HTR-8/SVneo (cell line): ENCODE measurements at places on chromosomes 16 and 17.
A peak's percentile ranks its signal among the peaks of the same experiment; 100 is the strongest.

GRCh38 chr16:83482545-83483162 lies 325.1 kb upstream of the HSBP1 start:
- no peak for DNase-seq

DNA sequence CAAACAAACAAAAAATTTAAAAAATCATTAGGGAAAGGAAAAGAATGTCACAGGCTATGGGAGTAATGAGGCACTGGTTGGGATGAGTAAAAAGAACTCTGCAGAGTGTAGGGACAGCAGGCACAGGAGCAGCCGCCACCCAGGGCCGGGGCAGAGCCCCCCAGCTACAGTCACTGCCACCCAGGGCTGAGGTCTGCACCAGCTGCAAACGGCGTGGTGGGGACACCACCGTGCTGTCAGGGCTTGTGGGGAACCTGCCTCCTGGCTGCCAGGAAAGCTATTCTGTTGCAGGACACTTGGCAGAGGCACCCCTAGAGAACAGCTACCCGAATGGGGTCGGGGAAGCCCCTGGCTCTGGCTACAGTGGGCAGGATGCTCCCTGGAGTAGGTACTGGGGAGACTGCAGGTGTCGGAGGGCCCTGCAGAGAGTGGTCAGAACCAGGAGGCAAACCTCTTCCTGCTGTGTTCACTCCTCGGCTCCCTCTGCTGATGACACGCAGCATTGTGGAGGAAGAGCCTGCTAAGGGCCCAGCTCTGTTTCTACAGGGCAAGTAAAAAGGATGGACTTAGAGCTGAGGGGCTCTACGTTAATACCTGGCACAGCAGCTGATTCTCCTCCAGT lies 32.3 kb upstream of the CAPN15 start:
- DNase-seq: peak; percentile 51

DNA sequence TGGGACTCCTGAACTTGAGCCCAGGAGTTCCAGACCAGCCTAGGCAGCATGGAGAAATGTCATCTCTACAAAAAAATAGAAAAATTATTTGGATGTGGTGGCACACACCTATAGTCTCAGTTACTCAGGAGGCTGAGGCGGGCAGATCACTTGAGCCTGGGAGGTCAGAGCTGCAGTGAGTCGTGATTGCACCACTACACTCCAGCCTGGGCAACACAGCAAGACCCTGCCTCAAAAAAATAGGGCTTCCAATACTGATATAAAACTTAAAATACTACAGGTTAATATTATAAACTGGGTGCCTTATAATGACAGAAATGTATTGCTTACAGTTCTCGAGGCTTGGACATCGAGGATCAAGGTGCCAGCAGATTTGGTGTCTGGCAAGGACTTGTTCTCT lies 10.6 kb downstream of the CES2 start:
- no peak for DNase-seq

DNA sequence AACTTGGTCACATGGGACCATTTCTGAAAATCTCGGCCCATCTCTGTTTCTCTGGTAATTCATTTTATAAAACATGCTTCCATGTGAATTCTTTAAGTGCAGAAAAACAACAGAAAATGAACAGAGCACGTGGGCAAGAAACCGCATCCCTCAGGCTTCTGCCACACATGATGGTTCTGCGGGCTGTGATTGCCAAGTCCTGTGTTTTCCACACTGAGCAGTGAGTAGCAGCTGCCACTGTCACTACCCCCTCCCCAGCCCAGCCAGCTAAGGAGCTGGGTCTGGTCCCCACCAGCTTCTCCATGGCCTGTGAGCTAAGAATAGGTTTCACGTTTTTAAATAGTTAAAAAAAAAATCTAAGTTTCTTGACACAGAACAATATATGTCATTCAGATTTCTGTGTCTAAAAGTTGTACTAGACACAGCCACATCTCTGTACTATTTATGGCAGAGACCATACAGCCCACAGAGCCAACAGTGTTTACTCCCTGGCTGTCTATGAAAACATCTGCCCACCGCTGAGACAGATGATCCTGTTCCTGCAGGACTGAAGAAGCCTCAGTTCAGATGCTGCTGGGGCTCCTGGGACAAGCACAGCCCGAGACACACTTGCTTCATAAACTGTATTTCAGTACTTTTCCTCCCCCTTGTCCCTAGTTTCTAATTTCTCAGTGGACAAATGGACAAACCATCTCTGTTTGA lies 41.5 kb downstream of the USP22 start:
- DNase-seq: no peak

- DNase-seq: no peak
Observed at GRCh38 chr17:27496437-27496943, 40.2 kb downstream of the KSR1 start.

DNA sequence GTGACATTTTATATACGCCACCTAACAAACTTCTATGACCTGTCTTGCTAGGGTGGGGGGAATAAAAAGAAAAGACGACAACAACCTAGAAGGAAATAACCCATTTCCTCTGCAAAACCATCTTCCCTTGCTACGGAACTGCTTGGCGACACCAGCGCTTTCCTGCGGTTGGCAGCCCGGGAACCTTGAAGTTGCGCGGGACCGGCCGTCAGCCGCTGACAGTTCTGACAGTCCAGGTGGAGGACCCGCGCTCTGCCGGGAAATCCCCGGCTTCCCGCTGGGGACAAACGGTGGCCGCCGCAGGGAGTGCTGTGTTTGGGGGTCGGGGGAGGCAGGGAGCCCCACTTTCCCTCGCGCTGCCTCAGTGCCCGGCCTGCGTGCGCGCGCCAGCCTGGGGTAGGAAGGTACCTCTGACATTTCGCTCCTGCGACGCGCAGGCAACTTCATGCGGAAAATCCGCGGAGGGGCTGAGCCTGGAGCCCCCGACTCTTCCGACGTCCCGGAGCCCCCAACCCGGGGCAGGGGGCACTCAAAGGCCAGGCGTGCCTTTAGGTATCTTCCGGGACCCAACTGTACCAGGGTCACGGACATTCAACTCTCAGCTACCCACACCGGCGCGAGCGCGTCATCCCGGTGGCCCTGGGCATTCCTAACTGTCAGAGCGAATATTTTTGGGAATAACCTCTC lies 516 bp downstream of the SLC16A6 start:
- no peak for DNase-seq

DNA sequence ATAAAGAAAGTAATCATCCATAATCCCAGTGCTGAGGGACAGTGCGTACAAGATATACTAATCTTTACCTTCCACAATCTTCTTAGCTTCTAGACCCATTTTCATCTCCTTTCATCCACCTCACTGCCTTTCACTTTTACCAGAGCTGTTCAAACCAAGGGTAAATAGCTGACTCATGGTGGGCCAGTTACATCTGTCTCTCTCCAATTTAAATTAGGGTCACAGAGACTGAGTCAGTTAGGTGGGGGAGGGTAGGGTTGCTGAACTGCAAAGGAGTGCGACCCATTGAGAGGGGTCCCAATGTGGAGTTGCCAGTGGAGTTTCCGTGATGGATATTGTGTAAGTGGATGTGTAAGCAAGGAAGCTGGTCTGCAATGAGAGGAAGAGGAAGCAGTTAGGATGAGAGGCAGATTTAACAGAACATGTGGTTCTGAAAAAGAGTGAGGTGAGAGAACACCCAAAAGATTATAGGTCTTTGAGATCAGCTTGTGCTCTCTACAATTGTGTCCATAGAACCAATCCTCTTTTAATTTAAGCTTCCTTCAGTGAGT lies 83.5 kb downstream of the GP2 start:
- no peak for DNase-seq

GRCh38 chr16:48318630-48319029 lies 66.6 kb downstream of the SIAH1 start:
- DNase-seq: no peak

- DNase-seq: no peak
Observed at GRCh38 chr17:77303620-77304019, 162.9 kb downstream of the SEC14L1 start.

DNA sequence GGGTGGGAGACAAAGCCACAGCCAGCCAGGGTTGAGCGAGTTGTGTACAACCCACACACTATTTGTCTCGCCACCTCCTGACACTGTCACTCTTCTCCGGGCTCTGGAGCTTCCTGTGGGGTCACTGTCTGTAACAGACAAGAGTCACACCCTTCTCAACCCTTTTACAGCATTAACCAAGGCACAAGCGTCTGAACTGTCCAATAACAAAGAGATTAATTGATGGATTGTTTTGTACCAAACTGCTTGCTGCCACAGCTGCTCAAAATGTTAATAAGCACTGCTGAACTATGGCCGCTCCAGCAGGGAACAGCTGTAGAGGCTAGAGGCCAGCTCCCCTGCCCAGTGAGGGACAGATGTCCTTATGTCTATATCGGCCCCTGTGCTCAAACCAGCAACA lies 25.2 kb upstream of the HYDIN start:
- DNase-seq: no peak

DNA sequence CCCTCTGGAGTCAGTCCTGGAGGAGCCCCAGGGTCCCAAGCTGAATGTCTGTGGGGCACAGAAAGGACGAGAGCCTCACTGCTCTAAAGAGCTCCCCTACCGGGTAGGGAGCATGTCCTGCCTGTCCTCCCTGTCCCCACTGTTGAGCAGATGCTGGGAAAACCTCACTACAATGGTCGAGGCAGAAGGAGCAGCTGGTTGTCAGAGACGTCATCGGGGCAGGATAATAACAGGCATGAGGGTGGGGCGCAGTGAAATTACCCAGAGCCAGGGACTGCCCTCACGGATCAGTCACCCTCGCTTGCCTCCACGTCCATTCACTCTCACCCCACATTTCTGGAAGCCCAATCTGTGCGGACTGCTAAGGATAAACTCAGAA lies 538 bp downstream of the TM4SF5 start:
- DNase-seq: no peak

DNA sequence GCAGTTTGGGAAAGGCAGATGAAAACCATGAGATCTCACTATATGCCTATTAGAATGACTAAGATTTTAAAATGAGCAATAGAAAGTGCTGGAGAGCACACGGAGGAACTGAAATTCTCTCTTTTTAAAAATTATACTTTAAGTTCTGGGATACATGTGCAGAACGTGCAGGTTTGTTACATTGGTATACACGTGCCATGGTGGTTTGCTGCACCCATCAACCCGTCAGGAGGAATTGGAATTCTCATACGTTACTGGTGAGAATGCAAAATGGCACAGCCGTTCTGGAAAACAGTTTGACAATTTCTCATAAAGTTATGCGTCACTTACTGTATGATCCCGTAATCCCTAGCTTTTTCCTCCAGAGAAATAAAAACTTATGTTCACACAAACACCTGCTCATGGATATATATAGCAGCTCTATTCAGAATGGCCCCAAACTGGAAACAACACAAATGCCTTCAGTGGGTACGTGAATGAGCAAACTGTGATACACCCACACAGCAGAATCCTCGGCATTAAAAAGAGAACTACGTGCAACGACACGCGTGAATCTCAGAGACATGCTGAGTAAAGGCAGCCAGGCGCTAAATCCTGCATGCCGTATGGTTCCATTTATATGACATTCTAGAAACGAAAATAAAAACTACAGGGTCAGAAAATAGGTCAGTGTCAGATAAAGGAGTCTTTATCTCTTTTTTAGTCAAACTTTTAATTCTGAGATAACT lies 11.8 kb downstream of the PIK3R6 start:
- DNase-seq: no peak

DNA sequence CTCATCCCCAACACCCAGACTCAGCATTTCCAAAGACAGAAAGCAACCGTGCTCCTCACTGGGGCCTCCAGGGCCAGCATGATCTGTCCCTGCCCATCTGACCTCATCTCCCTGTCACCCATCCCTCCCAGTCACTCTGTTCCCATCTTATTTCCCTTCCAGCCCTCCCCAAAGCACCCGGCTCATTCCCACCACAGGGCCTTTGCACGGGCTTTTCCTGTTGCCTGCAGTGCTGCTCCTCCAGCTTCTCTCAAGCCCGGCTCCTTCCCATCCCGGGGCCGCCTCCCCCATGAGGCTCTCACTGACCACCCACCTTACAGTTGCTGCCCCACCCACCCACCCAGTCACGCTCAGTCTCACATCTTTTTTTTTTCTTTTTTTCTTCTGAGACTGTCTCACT lies 54.8 kb downstream of the RMI2 start:
- no peak for DNase-seq

DNA sequence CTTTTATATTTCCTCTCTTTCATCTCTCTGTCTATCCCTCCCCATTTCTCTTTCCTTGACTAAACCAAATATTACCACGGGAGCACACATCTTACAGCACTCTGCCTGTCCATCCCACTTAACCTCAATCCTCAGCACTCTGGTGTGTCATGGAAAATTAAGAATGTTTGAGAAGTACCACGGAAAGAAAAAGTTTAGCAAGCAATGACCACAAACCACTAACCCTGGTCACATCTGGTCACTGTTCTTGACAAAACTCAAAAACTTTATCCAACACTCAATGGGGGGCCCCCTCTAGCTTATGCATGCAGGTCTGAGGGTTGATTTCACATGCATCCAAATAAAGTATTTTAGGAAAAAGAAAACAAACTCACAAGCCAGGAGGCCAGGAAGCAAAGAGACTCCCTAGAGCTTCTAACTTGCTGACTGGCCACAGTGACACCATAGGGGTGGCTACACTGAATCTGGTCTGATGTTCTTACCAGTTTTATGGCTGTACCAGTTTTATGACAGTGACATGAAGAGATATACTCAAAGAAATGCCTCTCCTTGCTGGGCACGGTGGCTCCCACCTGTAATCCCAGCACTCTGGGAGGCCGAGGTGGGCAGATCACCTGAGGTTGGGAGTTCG lies 229.2 kb downstream of the STX8 start:
- no peak for DNase-seq

- no peak for DNase-seq
Observed at GRCh38 chr16:69601250-69601649, 35.5 kb downstream of the NFAT5 start.

DNA sequence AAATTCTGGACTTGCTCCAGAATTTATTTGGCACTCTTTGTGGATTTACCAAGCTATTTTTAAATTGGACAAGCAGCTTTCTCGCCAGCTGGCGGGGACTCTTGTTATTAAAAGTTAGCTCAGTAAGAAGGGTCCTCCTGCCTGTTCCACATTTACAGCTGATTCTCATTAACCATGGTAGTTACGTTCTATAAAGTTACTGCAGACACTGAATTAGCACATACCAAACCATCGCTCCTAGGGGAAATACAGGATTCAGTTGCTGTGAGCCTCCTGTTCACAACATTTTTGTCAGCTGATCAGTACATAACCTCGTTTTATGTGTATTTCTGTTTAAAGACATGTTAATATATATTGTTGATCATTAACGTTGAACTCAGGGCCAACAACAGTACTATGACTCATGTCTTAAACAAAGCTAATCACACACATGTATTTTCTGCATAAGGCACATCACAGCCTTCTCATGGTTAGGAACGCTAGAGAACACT lies 4.2 kb downstream of the LDAF1 start:
- DNase-seq: no peak
